ENCODE measurements at places on chromosomes 1 and 21.

DNA sequence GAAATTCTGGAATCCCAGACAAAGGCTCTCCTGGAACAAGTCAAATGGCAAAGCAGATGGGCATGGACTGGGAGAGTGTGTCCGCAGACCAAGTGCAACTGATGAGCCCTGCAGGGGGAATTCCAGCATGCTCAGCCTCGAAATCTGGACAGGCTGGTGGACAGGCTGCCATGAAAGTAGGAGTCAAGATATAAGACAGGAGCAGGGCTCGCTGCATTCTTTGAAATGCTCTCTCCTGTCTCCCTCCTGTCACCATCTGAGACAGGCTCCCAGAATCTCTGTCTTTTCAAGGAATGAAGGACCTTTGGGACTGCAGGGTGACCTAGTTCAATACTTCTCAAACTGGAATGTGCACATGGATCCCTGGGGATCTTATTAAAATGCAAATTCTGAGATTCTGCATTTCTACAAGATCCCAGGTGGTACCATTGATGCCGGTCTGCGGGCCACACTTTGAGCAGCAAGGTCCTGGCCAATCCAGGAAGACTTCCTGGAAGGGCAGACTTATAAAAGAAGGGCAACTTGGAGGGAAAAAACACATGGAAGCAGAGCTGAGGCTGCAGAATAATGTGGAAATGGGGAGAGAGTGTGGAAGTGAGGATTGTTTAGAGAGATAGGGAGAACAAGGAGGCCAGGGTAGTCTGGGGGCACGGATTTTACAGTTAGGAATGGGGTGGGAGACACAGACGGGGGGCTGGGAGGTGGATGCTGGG lies 29.8 kb downstream of the TNNT2 start:
- no peak for DNase-seq

DNA sequence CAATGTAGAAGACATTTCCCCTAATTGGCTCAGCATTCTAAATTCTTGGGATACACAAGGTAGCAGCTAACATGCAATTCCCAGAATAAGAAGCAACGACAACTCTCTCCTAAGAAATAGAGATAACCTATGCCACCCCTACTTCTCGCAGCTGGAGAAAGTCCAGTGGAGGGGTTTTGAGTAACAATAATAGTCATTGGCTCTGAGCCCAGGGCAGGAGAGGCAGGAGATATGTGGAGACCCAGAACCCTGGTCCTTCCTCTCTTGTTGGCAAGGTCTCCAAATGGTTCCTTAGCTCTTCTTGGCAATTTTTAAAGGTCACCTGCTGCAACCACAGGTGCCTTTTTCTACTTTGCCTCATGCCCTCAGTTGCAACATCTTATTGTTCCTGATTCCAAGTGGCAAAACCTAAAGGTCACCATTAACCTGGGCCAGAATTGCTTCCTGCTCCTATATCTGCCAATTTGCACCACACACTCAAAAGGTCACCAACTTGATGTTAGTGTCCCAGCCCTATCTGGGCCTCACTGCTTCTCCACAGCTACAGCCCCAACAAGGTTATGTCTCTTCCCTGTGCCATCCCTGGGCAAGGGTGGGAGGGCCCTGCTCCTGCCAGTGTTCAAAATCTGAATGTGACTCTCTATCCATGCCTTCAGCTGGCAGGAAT lies 36.7 kb downstream of the TBX15 start:
- DNase-seq: no peak

GRCh38 chr21:31671931-31672330 lies 12.4 kb downstream of the SOD1 start:
- no peak for DNase-seq

DNA sequence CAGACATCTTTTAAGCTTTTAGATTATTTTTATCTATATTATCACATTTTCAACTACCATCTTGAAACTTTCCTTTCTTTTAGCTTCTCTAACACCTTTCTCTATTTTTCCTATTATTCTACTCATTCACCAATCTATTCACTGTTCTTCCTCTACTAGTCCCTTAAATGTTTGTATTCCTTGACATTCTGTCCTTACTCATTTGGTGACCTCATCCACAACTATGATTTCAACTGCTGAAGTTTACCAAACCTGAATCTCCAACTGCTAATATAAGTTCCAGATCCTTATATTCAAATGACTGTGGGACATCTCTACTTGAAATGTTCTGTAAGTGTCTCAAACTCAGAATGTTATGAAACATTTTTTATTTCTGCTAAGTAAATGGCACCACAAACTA lies 49.2 kb downstream of the TUT4 start:
- no peak for DNase-seq

DNA sequence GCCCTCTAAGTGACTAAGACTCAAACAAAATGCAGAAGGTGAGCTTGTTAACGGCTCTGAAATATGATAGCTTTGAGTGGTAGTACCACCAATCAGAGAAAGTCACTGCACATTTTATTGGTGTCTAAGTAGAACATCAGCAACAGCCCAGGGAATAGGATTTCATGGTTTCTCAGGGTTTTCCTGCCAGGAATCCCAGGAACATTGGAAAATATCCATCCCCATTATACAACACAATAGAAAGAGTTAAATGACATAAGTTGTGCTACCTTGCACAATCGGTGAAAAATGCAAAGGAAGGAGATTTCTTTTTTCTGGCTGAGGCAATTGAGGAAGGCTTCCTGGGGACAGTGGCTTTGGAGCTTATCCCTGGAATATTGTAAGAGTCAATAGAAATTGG lies 283.1 kb downstream of the HLX start:
- no peak for DNase-seq

- no peak for DNase-seq
These were observed 12.4 kb downstream of the KLHDC8A start for GRCh38 chr1:205344066-205344928.

GRCh38 chr1:243438146-243438545 lies 182.3 kb downstream of the SDCCAG8 start:
- no peak for DNase-seq

DNA sequence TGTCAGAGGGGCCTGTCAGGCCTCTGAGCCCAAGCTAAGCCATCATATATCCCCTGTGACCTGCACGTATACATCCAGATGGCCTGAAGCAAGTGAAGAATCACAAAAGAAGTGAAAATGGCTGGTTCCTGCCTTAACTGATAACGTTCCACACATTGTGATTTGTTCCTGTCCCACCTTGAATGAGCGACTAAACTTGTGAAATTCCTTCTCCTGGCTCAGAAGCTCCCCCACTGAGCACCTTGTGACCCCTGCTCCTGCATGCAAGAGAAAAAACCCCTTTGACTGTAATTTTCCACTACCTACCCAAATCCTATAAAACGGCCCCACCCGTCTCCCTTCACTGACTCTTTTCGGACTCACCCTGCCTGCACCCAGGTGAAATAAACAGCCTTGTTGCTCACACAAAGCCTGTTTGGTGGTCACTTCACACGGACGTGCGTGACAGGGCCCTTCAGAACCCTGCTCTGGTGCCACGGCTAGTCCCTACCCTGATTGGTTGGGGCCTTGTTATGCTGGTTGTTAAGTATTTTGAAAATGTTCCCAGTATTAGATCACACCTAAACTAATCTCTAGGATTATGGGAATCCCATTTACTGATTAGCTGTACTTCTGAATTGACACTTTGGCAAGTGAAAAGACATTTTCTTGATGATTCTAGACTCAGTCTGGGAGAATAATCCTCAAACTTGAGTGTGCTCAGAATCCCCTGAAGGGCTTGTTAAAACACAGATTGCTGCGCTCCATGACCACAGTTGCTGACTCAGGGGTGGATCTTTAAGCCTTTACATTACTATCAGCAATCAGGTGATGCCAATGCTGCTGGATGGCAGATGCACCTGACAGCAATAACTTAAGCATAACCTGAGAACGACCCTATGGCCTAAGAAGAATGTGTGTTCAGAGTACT lies 28.8 kb upstream of the SPATA6 start:
- DNase-seq: no peak
